Right lung (tissue), 10 donors: ENCODE measurements at places on chromosomes 7 and 10. TPM values are rescaled to one million over a fixed set of nuclear protein-coding genes. Genes with fewer than 3 reads are reported as not detected.

- no peak for DNase-seq
Measured at GRCh38 chr10:89002226-89002978, 11.8 kb downstream of the FAS start.

DNA sequence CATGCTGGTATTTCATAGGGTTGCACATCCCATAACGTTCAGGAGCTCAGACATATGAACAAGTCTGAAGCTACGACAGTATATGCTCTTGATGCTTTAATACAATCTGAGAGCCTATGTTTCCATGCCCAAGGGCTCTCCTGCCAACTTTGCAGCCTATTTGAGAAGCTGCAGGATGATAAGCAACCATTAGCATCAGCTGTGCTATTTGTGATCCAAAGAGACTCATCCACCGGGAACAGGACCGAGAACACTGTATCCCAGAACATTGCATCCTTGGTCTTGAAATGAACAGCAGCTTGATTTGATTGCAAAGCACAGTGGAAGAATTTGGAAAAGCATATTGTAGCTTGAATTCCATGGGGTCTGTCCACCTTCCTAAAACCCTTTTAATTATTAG, 156.2 kb upstream of the PTER start:
- no peak for DNase-seq

DNA sequence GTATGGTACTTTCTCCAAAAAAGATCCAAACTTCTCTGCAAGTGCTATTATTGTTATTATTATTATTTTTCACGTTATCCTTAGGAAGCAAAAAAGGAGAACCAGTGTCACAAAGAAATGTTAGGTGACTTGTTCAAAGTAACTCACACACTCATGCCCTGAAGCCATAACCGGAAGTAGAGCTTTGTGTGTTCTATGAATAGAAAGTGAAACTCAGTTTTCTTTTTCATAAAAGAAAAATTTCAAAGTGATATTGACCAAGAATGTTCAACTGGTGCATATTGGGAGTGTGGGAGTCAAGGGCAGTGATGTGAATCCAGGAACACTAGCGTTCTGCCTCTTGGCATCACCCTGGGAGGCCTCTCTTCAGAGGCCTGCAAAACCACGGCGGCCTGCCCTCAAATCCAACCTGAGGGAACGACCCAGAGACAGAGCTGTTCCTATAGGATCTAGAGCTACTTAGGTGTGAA, 106.1 kb downstream of the PRKCQ start:
- no peak for DNase-seq

GRCh38 chr10:6507311-6507710, 72.8 kb downstream of the PRKCQ start:
- DNase-seq = no peak

GRCh38 chr10:117731121-117731791, 188.7 kb downstream of the EMX2 start:
- no peak for DNase-seq

DNA sequence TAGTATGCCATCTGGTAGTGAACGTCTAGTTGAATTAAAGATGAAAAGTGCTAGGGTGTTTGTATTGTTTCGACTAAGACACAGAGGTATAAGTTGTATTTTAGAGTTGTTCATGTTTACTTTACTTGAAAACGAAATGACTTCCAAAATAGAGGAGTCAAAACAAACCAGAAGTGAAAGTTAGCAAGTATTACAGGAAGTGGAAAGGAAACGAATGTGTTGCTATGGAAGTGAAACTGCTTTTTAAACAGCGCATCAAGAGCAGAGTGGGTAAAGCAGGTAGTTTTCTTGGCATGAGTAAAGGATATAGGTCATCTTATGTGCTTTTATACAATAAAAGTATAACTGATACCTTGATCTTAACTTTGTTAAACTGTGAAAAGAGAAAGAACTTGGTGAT, 20.0 kb upstream of the GALNTL5 start:
- DNase-seq = no peak

DNA sequence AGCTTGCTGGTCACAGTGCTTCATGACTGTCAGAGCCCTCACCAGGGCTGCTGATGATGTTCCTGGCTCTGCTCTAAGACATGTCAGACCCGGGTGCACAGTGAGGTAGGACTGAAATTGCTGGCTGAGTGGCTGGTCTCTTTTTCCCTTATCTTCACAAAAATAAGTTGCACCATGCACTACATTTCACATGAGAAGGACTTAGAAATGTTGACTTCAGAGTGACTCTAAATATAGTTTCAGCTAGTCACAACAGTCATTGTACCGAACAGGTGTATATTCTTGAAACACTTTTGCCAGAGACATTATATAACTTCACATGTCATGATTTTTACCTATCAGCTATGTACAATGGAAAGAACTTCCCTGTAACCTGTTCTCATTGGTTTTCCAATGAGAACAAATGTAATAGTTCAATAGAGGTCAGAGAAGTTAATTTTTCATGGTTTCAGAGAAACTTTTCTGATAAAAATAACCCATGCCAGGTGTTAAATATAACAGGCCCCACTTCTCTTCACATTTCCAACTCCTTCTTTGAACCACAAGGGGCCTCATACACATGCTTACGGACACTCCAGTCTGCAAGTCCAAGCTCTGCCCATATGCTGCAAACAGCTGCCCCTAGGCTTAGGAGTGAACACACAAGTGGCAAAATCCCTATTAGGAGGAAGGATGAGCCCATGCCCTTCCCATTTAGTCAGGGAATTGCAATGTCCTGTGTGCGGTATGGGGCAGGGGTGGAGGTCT, 115.6 kb downstream of the CDK6 start:
- no peak for DNase-seq

DNA sequence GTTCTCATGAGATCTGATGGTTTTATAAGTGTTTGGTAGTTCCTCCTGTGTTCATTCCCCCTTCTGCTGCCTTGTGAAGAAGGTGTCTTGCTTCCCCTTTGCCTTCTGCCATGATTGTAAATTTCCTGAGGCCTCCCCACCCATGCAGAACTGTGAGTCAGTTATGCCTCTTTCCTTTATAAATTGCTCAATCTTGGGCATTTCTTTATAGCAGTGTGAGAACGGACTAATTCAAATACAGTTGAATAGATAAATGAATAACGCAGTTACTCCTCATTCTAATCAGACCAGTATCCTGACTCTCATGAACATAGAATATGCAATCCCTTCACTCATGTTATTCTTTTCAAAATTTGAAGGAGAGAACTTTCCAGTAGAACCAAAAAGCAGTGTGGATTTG, 375.0 kb upstream of the FZD8 start:
- DNase-seq = no peak

- DNase-seq = no peak
Measured at GRCh38 chr10:119296703-119297102, 89.3 kb downstream of the GRK5 start.

DNA sequence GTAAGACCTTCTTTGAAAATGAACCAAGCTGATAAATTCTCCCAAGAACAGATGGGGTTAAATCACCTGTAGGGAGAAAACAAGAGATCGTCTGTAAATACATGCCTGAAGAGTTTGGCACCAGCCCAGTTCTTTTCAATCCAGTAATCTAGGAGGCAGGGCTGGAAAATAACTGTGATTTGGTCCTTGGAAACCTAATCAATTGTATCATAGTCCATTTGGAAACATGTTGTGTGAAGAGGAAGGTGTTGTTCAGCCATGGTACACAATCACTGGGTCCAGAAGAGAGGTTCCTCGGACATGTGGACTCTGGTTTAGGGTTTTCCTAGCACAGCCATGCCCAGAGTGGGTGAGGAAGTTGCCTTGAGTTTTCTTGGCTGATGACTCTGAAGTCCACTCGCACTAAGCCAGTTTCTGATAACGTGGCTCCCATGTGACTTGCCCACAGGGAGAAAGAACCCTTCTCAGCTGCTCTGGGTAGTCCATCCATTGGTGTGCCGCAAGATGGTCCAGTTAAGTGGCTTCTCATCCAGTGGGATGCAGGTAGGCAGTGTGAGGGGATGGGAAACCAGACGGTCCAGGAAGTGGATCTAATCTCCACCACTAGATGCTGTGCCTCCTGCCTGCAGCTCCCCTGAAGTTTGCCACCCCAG, 5.1 kb downstream of the BLNK start:
- DNase-seq = no peak

DNA sequence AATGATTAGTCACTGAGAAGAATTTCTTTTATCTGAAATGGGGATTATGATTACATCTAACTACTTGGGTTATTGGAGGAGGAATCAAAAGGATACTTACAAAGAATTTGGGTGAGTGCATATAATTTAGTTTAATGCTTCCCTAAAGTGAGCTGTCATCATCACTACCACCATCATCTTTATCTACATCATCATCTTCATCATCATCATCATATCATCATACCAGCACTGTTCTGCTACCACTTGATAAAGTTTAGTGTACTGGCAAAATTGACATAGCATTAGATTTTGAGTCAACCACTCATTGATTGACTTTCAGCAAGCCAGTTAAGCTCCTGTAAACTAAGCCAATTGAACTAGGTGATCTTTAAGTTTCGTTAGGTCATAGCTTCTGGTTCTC, 245.6 kb upstream of the DKK1 start:
- no peak for DNase-seq

DNA sequence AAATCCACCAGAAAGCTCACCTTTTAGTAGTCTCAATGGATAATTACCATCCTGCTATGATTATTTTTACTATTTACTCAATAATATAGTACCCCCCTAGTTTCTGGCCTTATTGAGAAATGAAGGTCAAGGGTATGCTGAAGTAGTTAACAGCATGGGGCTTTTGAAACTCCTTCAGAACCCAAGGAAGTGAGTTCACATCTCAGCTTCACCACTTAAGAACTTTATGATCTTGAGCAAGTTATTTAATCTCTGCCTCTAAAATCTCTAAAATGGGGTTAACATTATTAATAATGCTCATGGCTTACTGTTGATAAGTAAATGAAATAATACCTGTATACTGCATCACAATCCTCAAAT, 5.8 kb downstream of the MTPN start:
- DNase-seq = no peak

TAS2R3 gene
- 1.6 TPM for polyA plus RNA-seq

MAGI2 gene
- polyA plus RNA-seq = 7.8 TPM

MYO1G gene
- polyA plus RNA-seq = 1.8 TPM

AKR1C8 gene
- polyA plus RNA-seq = not detected

OR2A42 gene
- polyA plus RNA-seq = 2.2 TPM

PDK4 gene
- polyA plus RNA-seq = 20.8 TPM

PIP gene
- polyA plus RNA-seq = not detected

TACR2 gene
- 0.63 TPM for polyA plus RNA-seq

TEX36 gene
- not detected for polyA plus RNA-seq

SEMA3C gene
- 45.0 TPM for polyA plus RNA-seq

DAGLB gene
- polyA plus RNA-seq = 15.0 TPM

VSTM4 gene
- 34.3 TPM for polyA plus RNA-seq

JCAD gene
- polyA plus RNA-seq = 66.4 TPM
